NT2/D1 (cell line): ENCODE measurements at places on chromosomes 4 and X.

GRCh38 chrX:129782706-129783105 lies 3.0 kb downstream of the SASH3 start:
- DNase-seq, result no peak

DNA sequence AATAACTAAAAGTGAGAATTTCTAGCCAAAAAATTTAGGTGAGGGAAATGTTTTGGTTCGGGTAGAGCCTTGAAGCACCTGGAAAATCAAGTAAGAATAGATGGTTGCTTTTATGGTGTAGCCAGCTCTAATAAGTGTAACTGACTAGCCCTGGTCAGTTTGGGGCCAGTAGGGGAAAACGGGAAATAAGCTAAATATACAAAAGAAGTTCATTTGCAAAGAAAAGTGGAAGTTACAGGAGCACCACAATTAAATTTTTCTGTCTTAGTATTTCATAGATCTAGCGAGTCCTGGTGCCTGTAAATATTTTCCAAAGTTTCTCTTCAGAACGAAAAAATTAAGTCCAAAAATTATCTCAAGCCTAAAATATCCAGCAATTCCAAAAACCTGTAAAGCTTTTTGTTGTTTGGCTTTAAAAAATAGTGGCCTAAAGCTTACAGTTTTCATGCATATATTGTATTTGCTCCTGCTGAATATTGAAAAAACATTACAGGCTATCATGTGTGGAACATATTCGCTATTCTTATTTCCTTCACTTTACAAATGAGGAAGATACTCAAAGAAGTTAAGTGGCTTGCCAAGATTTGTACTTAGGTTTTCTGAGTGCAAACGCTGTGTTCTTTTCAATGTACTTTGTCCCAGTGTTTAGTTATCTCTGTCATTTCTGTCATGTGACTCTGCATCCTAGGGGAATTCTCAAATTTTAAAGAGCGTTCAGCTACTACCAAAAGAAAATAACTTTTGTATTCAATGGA lies 7.3 kb upstream of the PTPN13 start:
- DNase-seq, result no peak

- DNase-seq, result no peak
These were observed 8.7 kb upstream of the ZNF674 start for GRCh38 chrX:46553935-46554334.

- no peak for DNase-seq
These were observed 27.4 kb downstream of the CCNQ start for GRCh38 chrX:153571534-153571908.

- DNase-seq, result no peak
These were observed 17.3 kb upstream of the QRFPR start for GRCh38 chr4:121397941-121398601.

DNA sequence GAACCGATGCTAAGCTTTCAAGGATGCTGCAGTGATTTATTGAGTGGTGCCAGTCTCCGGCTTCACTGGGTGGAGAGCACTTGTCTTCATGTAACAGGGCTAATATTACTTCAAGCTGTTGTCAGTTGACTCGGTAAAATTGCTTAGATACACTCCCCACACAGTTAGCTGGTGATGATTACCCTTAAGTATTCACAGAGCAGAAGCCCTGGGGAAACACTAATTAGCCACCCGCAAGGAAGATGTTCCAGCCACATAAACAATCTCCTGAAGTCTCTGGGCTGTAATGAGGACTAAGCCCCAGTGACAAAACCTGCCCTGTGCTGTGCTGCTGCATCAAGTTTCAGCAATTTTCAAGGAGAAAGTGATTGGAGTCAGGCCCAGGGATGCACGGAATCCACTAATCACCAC lies 37.3 kb upstream of the GK2 start:
- DNase-seq, result peak; percentile 2
